Adrenal gland (tissue), 19 donors: ENCODE measurements at places on chromosomes 2 and 18. TPM values are rescaled to one million over a fixed set of nuclear protein-coding genes. Genes with fewer than 3 reads are reported as not detected.

GRCh38 chr2:98757904-98758421 is 27.0 kb upstream of the MGAT4A start:
- no peaks in the 10 kb centered on the region for H3K4me1 ChIP-seq
- H3K27ac ChIP-seq, result peak overlapping the region; percentile 83
- peak; percentile 50 for DNase-seq
- H3K36me3 ChIP-seq, result no peaks in the 10 kb centered on the region
- peaks cover 4% of the 10 kb centered on the region for H3K27me3 ChIP-seq

- H3K27me3 ChIP-seq, result no peaks in the 10 kb centered on the region
- H3K36me3 ChIP-seq, result no peaks in the 10 kb centered on the region
- H3K27ac ChIP-seq, result no peak overlapping the region
- no peaks in the 10 kb centered on the region for H3K4me1 ChIP-seq
- no peak overlapping the region for H3K4me3 ChIP-seq
- no peak for DNase-seq
These were observed 47.4 kb upstream of the CYRIA start for GRCh38 chr2:16713011-16713423.

- no peaks in the 10 kb centered on the region for H3K36me3 ChIP-seq
- H3K4me3 ChIP-seq, result no peak overlapping the region
- H3K27ac ChIP-seq, result peak overlapping the region; percentile 43
- peaks cover 83% of the 10 kb centered on the region for H3K4me1 ChIP-seq
- no peaks in the 10 kb centered on the region for H3K27me3 ChIP-seq
- peak; percentile 85 for DNase-seq
These were observed 2.7 kb downstream of the TNS1 start for GRCh38 chr2:218000136-218000535.

DNA sequence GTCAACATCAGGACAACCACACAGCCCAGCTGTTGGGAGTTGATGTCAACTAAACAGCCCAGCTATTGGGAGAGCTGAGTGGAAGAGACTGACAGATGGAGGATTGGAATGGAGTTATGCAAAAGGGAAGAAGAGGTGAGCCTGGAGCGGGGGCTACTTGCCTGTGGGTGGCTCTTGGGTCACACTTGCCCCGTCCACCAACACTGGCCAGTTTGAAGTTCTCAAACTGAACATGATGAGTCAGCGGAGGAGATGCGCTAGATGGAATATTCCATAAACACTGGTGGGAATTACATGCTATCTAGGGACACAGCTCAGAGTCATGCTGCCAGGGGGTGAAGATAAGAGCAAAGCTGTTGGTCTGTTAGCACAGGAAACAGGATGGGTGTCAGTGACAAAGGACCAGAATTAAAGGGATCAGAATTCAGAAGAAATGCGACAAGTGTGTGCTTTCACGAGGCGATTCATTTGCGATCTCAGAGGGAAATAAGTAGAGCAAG is 33.2 kb upstream of the AGAP1 start:
- no peak overlapping the region for H3K27ac ChIP-seq
- peak; percentile 44 for DNase-seq
- H3K27me3 ChIP-seq, result no peaks in the 10 kb centered on the region

GALM gene
- total RNA-seq, result 73.8 TPM

GRCh38 chr2:65465857-65466256 is 33.5 kb upstream of the SPRED2 start:
- no peaks in the 10 kb centered on the region for H3K4me1 ChIP-seq
- no peak overlapping the region for H3K27ac ChIP-seq
- no peak overlapping the region for H3K4me3 ChIP-seq
- no peaks in the 10 kb centered on the region for H3K27me3 ChIP-seq
